DMS153 (cell line): ENCODE measurements at places on chromosomes 2 and 18.

DNA sequence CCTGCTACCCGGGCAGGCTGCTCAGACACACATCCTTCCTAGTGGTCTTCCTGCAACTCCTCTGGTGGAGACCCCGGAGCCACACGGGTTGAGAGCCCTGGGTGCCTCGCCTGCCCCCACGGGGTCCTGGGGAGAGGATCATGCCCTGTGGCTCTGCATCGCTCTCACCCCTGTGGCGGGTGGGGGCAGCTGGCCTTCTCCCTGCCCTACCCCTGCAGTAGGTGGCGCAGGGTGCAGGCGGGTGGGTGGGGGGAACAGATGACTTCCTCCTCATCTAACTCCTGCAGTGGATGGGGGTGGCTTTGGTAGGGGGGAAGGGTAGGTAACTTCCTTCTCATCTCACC is 38.5 kb downstream of the TSHZ1 start:
- no peak for DNase-seq

- DNase-seq: no peak
These were observed 157.9 kb downstream of the CD226 start for GRCh38 chr18:69789794-69790193.

DNA sequence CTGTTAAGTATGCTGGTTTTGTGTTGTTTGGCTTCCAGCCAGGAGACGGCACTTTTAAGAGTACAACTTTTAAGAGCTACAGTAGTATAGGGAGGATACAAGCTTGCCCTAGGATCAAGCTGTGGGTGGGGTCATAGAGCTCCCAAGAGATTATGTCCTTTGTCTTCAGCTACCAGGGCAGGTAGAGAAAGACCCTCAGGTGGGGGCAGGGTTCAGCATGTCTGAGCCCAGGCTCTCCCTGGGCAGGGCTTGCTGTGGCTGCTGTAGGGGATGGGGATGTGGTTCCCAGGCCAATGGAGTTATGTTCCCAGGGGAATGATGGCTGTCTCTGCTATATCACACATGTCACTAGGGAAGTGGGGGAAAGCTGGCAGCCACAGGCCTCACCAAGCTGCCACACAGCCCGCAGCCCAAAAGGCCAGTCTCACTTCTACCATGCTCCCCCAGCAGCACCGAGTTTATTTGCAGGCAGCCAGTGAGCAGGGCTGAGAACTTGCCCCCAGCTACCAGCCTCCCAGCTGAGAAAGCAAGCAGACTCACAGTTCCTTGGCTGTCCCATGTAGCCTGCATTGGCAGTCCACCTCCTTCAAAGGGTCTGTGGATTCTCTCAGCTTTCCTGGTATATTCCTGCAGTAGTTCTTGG is 105.7 kb upstream of the ERBB4 start:
- no peak for DNase-seq

DNA sequence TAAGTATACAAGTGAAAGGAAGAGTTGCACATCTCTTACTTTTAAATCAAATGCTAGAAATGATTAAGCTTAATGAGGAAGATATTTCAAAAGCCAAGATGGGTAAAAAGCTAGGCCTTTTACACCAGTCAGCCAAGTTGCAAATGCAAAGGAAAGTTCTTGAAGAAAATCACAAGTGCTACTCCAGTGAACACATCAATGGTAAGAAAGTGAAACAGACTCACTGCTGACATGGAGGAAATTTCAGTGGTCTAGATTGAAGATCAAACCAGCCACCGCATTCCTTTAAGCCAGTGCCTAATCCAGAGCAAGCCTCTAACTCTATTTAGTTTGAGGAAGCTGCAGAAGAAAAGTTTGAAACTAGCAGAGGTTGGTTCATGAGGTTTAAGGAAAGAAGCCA is 79.1 kb downstream of the RBBP8 start:
- DNase-seq: no peak

GRCh38 chr2:109185338-109185737 is 56.3 kb downstream of the SH3RF3 start:
- no peak for DNase-seq

DNA sequence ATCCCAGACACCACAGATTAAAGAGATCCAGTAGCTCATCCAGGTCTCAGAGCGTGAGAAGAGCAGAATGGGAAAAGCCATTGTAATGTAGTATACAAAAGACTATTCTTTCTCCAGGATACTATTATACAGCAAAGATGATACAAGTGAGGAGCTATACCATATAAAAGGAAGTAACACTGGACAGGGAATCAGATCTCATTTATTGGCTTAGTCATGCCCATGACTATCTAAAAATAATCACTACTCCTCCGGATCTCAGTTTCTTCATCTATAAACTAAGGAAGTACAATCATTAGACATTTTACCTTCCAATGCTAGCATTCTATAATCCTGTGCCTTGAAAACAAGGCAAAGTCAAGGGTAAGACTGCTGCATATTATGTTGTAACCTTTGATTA is 19.4 kb downstream of the KRCC1 start:
- DNase-seq: no peak

GRCh38 chr2:218221000-218221399 is 4.0 kb downstream of the ARPC2 start:
- DNase-seq: no peak

GRCh38 chr18:24600076-24600654 is 139.7 kb downstream of the HRH4 start:
- DNase-seq: peak; percentile 67

- DNase-seq: no peak
These were observed 625.5 kb downstream of the ARHGAP15 start for GRCh38 chr2:143754742-143755141.

DNA sequence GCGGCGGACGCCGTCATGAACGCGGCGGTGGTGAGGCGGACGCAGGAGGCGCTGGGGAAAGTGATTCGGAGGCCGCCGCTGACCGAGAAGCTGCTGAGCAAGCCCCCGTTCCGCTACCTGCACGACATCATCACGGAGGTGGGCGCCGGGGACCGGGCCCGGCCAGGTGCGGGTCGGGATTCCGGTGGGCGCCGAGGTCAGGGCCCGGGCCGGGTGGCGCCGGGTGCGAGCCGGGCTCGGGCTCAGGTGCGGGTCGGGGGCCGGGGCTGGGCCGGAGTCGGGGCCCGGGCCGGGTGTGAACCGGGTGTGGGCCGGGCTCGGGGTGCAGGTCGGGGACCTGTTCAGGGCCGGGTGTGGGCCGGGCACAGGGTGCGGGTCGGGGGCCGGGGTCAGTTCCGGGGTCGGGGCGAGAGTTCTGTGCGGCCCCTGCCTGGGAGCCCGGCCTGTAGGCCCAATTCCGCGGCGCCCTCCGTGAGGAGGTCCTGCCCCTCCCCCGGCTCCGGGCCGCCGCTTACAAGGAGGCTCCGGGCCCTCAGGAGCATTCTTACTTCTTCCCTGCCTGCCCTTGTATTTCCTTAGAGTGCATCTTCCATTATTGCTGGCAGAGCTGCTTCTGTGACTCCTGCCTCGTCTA is 447 bp downstream of the TRAF3IP1 start:
- DNase-seq: no peak

- DNase-seq: no peak
These were observed 72.0 kb upstream of the EPAS1 start for GRCh38 chr2:46225150-46225625.
